ENCODE measurements at places on chromosomes 3 and 15. TPM values are rescaled to one million over a fixed set of nuclear protein-coding genes. Genes with fewer than 3 reads are reported as not detected.

The MED12L gene
- total RNA-seq = 6.1 TPM

The EFCAB12 gene
- 0.16 TPM for total RNA-seq

The SRPRB gene
- 32.8 TPM for total RNA-seq

The ALDH1L1 gene
- 2.7 TPM for total RNA-seq

The LDHAL6B gene
- not detected for total RNA-seq

Measured in occipital lobe (tissue), 3 donors.